ENCODE measurements at places on chromosomes 5 and 9. TPM values are rescaled to one million over a fixed set of nuclear protein-coding genes. Genes with fewer than 3 reads are reported as not detected.
A peak's percentile ranks its signal among the peaks of the same experiment; 100 is the strongest.

DNA sequence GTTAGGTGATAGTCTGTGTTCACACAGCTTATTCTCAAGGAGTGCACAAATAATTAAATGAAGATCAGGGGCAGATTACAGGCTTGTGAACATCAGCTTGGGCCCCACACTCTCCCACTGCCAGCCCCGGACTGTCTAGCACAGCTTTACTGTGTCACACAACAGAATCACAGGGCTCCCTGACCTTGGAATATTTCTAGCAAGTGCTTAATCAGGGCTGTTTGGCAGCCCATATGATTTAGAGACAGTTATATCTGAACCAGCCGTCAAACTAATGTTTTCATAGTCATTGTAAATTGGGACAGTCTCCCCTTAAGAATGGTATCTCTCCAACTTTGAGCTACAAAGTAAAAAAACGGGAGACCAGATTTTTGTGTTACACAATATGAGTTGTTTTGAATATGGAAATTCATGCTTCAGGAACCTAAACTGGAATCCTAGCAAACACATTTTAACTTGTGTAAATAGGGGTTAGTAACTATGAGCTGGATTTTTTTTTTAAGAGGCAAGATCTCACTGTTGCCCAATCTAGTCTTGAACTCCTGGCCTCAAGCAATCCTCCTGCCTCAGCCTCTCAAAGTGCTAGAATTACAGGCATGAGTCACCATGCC is 517.6 kb downstream of the BNC2 start:
- DNase-seq, result peak; percentile 34

DNA sequence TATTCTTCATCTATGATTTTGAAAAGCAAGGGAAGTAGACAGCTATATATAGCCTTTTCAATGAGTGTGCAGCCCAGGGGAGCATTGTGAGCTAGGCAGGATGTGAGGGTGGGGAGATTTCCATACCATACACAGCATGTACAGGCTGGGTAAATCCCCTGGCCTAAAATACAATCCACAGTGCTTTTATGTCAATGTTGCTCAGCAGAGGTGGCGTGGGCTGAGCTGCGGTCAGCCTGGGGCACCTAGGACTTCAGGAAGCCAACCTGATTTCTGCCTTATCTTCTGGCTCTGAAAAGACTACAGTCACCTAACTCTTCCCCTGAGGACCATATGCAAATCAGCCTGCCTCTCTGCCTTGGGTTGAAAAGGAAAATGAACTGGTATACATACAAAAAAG is 6.3 kb upstream of the GARIN3 start:
- no peak for DNase-seq

The FSTL4 gene
- polyA plus RNA-seq, result 1.1 TPM

GRCh38 chr9:108836781-108837180 is 19.0 kb downstream of the ACTL7B start:
- no peak for DNase-seq
